ENCODE measurements at places on chromosomes 3 and 15.

DNA sequence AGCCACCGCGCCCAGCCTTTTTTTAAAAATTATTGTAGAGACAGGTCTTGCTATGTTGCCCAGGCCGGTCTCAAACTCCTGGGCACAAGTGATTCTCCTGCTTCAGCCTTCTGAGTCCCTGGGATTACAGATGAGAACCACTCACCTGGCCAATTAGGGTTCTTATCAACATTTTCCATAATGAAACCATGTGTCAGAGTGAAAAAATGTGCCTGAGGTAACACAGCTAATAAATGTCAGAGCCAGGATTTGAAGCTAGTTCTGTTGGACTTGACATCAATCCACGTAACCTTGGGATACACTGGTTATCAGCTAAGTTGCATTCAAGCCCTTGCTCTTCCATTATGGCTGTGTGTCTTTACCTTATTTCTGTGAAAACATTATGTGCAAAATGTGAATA is 29.1 kb downstream of the CHST14 start:
- DNase-seq = no peak

GRCh38 chr3:13629644-13630043 is 80.7 kb downstream of the FBLN2 start:
- no peak for DNase-seq

- DNase-seq = no peak
Observed at GRCh38 chr15:99347574-99347973, 96.3 kb downstream of the LRRC28 start.

- DNase-seq = no peak
Observed at GRCh38 chr15:82790321-82790720, 15.5 kb downstream of the FSD2 start.

DNA sequence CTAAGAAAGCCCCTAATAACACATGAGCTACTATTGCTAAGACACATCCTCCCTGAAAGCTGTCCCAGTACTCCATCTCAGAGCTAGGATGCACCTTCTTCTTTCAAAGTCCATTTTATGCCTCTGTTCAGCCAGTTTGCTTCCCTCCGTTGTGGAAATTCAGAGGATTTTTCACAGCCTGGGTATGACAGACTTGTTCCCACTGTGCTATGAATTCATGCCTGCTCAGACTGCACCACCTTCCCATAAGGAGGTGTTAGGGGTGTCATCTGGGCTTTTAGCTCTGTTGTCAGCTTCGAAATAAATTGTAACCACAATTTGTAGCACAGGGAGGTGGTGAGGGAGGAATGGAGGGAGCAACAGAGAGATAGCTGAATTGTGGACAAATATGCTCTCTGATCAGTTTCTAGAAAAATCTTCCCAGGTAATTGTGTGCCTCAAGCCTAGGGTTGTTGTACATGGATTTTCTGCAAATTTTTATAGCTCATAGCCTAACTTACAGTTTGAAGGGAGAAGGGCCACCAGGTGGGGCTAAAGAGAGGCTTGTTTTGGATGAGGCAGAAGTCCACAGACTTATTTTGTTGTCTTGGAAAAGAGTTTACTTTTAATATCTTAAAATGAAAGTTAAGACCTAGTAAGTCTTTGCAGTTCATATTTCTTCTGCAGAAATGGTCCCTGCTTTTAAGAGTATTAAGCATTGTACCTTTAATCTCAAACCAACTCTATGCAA is 462.0 kb downstream of the PDCD6IP start:
- DNase-seq = peak; percentile 74

DNA sequence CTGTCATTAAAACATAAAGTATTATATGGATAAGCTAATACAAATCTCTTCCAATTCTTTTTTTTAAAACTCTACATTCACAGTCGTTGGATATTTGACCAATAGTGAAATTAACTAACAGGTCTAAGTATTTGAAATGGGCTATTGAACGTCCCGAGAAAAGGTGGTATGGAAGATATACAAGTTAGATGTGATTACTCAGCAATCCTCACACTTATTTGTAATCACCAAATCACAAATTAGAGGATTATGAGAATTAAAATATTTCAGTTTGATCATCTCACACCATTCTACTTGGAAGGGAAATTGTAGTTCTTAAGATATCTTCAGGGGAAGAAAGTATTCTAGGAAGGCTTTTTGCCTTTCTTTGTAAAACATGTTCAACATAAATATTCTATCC is 60.5 kb downstream of the GAP43 start:
- DNase-seq = no peak

- no peak for DNase-seq
Observed at GRCh38 chr15:29514926-29515325, 245.3 kb upstream of the NSMCE3 start.

DNA sequence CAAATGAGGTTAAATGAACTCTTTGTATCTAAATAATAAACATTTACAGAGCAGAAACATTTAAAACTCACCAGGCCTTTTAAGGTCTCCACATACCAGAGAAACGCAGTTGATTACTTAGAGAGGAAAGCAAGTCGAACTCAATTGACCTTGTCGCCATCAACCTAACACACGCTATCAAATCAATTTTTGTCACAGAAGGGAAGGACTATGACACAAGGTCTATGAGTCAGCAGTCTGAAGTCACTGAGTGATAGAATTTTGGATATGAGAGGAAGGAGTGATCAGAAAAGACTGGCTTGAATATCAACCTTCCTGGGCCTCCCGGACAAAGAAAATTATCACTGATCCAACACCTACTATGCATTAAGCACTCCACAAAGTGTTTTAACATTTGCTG is 514.4 kb upstream of the ZNF385D start:
- no peak for DNase-seq

DNA sequence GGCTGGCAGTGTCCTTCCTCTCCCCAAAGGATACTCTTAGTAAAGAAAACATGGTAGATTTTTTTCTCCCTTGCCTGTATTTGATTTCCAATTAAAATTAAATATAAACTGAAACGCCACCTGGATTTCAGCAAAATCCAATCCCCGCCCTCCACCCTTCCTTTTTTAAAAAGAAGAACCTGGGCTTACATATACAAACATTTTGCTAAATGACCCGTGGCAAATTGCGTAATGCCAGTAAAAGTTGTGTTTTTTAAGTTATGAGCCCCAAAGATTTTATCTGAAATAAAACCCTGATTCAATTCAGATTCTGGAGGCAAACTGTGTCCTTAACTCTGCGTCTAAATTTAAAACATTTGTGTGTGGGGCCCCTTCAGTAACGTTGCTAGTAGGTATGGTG is 403.0 kb downstream of the FOXP1 start:
- DNase-seq = no peak

GRCh38 chr3:35932995-35933394 is 293.7 kb downstream of the ARPP21 start:
- DNase-seq = peak; percentile 60

GRCh38 chr3:166634091-166634746 is 745.9 kb downstream of the ZBBX start:
- no peak for DNase-seq

- DNase-seq = no peak
Observed at GRCh38 chr3:56253941-56254665, 214.2 kb downstream of the ERC2 start.

DNA sequence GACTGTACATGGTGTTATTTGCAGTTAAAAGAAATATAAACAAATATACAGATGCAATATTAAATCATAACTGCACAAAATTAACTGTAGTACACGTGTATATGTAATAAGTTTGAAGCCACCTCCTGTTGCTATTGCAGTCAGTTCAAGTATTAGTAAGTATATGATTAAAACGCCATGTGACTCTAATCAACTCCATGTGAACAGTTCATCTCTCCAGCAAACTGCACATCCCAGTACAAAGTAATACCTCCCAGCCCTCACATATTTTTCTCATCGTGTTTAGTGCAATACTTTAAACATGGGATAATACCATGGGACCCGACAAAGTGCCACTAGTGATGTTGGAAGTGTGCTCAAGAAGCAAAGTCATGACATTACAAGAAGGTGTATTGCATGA is 34.6 kb downstream of the PDCD10 start:
- no peak for DNase-seq

GRCh38 chr3:66473181-66473580 is 27.6 kb downstream of the LRIG1 start:
- no peak for DNase-seq

- no peak for DNase-seq
Observed at GRCh38 chr15:83039206-83039605, 27.8 kb upstream of the C15orf40 start.

DNA sequence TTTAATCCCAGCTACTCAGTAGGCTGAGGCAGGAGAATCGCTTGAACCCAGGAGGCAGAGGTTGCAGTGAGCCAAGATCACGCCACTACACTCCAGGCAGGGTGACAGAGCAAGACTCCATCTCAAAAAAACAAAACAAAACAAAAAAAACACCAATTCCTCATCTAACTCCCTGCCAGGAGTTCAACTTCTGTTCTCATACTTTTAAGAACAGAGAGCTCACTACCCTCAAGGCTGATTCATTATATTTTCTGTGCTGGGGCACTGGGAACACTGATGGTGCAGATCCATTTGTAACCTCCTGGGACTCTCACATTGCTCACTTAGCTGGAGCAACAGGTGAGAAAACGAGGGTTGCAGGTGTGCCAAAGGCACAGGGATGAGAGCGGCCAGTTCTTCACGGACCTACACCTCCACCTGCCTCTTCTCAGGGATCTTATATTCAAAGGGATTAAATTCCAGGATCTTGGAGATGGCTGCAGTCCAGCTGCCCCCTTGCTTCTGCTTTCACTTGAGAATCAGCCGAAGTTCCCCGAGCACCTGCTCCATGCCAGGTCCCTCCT is 12.3 kb upstream of the CSK start:
- no peak for DNase-seq

DNA sequence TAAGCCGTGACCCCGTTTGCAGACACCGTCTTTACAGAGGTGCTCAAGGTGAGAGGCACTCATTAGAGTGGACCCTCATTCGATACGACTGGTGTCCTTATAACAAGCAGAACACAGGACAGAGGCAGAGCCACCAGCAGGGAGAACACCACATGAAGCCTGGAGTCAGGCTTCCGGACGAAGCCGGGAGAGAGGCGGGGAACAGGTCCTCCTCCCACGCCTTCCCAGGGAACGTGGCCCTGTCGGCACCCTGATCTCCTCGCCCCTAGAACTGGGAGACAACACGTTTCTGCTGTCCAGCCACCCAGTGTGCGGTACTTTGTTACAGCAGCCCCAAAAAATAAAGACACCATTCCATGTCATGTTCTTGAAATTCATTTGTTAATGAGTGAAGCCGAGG is 33.6 kb downstream of the ZDHHC19 start:
- no peak for DNase-seq

DNA sequence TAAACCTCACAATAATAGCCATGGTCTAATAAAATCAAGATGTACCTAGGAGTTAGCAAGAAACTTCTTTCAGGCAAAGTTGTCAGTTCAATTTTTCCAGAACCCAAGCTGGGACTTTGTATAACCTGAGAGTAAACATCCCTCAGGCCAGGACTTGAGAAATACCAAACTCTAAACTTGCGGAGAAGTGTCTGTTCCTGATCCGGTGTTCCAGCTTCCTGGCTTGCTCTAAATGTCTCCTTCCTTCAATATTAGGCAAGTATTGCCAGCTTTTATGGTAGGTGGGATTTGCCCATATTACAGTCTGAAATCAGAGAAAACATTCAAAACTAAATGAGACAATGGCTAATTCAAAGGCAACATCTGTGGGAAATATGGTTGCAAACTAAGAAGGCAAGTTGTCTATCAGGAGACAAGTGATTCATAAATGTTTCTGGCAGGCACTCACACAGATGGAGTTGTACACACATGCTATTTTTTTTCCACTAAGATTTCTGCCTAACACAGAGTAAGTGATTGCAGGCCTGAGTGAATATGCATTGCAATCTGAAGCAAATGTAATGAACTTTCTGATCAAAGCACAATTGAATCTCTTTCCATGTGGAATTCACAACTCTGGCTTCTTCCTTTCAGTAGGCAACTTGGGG is 88.3 kb upstream of the COL8A1 start:
- no peak for DNase-seq

DNA sequence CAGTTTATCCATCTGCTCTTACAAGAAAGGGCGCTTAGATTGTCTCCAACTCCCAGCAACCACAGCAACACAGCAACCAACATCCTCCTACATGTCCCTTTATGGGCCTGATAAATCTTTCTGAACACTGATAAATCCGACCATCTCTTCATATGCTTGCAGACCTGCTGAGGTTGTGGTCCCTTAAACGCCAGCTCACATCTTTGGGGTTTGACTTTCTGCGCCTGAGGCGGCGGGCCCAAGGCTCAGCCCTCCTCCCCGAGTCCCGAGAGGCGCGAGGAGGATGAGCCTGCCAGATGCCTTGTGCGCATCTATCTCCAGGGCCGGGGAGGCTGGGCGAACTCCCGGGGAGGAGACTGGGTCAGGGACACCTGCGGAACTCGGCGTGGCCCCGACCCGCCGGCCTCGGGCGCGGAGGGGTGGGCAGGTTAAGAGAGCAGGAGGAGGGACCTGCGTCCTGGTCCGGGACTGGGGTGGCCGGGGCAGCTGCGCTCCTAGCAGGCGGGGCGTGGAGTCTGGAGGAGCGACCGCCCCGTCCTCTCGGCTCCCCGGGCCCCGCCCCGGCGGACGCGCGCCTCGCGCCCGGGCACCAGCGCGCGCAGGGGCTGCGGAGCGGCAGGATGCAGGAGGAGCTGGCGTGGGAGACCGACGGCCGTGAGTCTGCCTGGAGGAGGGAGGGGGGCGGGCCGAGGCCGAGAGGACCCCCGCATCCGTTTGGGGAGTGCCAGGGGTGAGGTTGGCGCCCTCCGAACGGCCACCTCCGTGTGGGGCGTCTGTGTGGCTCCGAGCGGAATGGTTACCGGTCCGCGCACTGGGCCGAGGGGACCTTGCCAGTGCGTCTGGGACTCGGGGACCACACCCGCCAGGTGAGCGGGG is at the start of gene ANKDD1A:
ANKDD1A (plus strand) TSS at position 592 of the 876 bp plus-strand sequence; CDS start at position 621, 29 bp downstream.
- peak; percentile 78 for DNase-seq

DNA sequence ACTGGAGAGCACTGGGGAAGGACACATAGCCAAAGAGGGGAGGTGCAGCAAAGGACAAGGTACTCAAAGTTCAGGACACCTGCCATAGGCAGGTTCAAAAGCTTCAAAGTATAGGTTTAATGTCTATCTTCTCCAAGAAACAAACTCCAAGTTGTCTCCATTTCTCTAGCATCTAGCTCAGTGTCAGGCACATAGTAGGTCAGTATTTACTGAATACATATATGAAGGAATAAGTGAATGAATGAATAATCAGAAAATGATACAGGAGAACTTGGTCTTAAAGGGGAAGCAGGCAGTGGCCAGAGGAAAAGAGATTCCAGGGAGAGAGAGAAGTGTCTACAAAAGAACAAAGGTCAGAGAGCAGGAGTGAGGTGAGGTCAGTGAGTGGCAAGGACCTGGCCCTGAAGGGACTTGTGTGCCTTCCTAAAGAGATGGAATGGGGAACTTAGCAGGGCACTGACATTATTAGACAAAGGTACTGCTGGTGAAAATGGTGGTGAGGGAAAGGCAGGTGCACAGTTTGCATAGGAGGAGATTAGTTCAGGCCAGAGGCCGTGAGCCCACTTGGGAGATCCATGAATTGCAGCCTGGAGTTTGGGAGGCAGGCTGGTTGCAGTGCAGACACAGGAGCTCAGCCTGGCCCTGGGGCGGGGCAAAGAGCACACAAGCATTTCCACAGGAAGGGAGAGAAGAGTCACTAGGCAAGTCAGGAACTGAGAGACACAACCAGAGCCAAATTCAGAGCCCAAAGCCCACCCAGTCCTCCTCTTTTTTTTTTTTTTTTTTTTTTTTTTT is 21.4 kb downstream of the TBC1D2B start:
- no peak for DNase-seq

Measured in sciatic nerve (tissue), 2 donors.